ENCODE measurements at places on chromosomes 11 and 22.

DNA sequence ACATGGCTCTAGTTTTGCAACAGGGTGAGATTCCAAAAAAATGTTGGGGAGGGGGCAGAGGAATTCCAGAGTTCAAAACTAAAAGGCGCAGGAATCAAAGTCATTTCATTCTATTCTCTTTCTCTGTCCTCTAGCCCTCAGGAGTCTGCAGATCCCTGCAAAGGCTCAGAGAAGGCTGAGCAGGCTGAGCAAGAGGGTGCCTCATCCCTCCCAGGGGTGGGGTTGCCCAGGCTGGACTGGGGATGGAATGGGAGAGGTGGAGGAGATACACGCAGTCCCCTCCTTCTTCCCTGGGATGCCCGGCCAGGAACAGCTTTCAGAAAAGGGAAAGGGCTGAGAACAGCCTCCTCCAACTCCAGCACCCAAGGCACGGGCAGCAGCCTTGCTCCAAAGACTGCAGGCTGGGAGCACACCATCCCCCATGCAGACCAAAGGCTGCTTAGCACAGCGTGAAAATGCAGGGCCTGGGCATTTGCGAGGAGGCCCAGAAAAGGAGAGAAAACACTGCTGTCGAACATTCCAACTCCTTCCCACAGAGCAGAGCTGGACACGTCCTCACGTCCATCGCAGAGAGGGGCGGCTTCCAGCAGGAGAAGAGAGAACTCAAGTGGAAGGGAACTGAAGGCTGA lies 51.8 kb downstream of the MN1 start:
- no peak for DNase-seq

DNA sequence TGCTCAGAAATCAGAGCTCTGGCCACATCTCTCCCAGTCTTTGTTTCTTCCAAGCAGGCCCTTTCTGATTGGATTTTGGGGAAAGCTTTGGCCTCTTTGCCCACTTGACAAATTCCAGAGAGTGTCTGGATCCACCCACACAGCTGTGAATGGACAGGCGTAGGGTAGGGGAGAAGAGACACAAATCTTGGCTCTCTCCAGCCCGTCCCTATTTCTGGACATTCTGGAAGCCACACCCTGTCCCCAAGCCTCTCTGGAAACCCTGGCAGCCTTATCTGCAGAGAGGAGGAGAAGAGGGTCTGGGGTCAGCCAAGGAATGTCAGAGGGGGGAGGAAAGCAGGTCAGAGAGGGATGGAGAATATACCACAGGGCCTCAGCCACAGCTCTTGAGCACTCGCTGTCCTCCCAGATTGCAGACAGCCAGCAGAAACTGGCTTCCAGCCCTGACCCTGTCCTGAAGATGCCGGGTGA lies 59.5 kb upstream of the WNT11 start:
- DNase-seq: no peak

DNA sequence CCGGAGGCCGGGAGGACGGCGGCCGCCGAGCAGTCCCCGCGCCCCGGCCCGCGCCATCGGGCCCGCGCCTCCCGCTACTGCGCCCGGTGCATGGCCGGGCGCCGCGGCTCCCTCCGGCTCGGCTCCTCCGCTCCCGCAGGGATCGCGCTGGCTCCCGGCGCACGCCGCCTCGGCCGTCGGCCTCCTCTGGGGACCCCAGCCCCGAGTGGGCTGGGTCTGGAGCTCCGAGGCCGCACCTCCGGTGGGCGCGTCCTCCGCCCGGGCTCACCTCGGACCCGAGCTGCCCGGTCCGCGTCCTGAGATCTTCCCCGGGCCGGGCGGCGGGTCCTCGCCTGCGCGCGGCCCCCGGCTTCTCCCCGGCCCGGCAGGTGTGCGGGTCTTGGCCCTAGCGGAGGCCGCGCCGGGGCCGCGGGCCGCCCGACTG lies 251 bp downstream of the SHISA8 start:
- DNase-seq: no peak

GRCh38 chr11:35231076-35231860 lies 92.3 kb downstream of the CD44 start:
- DNase-seq: no peak

DNA sequence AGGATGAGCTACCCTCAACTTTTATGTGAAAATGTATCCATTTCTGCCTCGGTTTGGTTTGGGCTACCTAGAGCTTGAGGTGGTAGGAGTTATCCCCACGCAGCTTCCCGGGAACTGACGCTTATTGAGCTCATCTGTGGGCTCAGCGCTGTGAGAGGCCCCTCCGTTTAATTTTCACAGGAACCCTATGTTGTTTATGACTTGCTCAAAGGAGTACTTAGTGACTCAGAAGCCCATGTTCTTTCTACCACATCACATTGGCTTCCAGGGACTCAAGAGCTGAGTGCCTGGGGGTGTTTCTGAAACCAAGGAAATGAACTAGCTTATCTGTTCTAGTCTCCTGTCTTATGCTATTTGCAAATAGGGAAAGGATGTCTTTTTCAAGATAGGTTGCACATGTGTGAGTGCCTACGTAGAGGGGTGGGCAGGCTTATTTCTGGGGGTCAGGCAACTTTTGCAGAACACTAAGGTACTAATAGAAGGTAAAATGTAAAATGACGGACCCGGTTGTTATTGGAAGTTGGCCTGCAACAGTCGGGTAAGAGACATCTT lies 40.5 kb downstream of the MICAL2 start:
- DNase-seq: no peak
